ENCODE measurements at places on chromosomes 16 and 17.

- DNase-seq, result no peak
Measured at GRCh38 chr17:47990962-47991731, 20.2 kb downstream of the CDK5RAP3 start.

DNA sequence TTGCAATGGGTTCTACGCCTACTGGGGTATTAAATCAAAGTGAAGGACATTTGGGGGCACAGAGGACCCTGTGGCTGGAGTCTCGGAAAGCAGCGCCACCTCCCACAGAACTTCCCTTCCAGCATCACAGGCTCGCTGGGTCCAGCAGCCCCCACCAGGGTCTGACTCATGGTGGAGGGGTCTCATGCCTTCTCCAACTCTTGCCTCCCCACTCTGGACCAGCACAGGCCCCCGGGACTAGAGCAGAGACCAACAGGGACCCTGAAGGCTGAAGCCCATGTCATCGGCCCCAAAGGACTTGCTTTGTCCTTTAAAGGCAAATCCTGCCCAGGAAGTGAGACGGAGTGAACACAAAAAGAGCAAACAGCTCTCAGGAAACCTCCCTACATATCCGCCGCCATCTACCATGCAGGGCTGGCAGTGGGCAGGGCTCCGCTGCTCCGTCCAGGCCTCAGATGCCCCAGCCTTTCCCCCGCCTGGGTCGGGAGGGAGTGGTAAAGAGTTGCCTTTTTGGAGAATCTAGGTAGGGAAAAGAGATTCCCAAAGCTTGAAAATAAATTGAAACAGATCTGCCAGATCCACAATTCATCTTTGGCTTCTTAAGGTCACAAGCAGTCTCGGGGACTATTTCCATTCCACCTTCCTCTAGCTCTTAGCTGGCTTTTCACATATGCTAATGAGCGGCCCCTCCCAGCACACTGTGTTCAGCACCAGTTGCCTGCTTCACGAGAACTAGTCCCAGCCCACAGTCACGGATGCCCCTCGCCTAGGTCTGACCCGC, 2.1 kb upstream of the GPRC5C start:
- DNase-seq, result no peak

DNA sequence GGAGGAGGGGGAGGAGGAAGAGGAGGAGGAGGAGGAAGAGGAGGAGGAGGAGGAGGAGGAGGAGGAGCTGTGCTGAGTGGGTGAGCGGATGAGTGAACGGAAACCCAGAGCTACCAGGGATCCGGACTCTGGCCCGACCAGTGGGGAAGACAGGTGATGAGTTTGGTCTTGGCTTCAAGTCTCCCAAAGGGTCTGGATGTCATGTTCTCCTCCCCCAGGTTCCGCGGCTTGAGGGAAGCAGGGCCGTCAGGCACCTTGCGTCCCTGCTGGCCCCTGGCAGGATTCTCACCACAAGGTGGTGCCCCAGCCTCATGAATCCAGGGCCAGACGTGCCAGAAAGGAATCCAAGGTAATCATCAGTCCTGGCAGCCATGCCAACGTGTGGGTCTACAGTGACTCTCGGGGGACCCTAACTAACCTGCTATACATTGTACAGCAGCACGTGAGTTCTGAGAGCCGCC, 13.5 kb upstream of the ABAT start:
- no peak for DNase-seq

DNA sequence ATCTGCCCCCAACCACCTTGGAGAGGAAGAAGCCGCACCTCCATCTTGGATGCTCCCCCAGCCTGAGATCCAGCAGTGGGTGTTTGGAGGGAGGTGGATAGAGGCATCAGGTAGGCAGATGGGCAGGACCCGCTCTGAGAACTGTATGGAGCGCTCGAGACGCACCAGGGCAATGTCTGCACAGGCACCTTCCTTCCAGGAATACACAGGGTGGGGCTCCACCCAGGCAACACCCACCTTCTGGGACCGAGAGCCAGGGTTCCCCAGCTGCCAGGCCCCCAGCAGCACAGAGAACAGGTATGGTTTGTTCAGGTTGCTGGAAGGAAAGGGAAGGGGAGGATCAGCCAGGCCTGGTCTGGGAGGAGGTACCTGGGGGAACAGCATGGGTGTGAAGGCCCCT, 2.4 kb downstream of the PRSS22 start:
- DNase-seq, result no peak

DNA sequence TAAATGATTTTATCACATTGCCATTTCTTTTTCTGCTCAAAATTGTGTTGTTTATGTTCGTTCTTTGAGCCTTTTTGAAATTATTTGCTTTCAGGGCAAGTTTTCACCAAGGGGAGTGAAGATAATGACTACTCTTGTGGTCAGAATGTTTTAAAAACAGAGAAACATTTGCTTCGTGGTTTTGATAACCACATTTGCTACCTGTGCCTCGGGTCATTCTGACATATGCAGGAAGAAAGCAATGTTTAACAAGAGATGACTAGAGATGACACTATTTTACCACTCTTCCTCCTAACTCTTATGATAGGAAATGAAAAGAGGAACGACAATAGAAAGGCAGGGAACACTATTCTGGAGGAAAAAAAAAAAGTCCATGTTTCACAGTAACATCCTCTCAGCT, 1496.5 kb upstream of the GOT2 start:
- DNase-seq, result no peak

DNA sequence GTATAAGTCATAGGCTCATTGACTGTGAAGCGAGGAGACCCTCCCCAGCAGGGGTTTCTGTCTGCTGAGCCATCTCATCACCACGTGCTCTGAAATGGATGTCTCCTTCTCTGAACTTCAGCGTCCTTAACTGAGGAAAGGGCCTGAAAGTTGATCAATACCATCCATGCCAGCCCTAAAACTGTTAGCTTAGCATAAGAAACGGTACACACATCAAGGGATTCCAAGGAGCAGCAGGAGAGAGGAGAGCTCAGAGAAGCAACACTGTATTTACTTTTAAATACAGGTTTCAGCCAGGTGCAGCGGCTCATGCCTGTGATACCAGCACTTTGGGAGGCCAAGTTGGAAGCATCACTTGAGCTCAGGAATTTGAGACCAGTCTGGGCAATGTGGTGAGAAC, 248.9 kb upstream of the TNRC6C start:
- DNase-seq, result no peak

DNA sequence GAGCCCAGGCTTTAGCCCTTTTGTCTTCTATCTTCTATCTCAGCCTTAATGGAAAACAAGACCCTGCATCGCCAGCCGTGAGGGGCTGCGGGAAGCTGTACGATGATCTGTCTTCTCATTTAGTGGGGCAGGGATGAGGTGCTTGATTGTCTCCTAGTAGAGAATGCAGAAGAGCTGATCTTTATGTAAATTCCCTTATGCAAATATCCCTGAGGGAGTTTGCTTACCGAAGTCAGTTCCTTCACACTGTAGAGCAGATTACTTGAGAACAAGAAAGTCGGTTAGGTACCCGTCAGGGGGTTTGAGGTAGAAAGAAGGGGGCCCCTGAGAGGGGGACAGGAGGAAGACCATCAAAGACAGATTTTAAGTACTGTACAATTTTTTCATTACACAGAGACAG, 66.2 kb downstream of the IRF8 start:
- DNase-seq, result no peak

- DNase-seq, result no peak
Measured at GRCh38 chr17:65633988-65634387, 72.5 kb upstream of the AXIN2 start.

Measured in thoracic aorta (tissue), 2 donors.